ENCODE measurements at places on chromosomes 6 and 20.

DNA sequence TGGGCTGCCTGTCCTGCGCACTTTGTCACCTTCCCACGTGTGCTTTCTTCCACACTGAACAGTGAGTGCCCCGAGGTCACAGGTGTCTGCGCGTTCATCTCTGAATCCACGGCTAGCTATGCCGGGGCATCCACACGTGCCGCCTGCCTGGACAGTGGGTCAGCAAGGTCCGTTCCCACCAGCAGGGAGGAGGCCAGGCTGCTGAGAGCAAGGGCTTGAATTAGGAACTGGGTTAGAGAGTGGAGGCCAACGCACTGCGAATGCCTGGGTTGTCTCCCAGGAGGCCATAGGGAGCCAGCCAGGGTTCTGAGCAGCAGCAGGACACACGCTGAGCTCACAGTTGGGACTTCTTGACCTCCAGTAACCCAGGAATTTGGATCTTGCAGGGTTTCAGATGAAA, 248.1 kb downstream of the TAF4 start:
- no peak for DNase-seq

DNA sequence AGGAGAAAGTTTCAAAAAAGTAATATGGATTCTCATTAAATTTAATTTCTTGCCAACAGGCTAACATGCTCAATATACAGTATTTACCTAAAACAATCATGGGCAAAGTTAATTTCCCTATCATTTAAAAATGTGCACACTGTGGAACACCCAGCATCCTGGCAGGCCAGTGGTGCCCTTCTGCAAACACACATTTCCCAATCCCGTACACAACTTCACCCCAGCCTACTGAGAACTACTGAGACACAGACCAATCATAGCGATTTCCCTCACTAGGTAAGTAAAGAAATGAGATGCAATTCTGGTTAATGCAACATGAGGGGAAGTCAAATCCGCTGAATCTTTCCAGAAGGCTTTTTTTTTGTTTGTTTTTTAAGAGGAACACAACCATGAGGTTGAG, 7.6 kb downstream of the USP45 start:
- DNase-seq: no peak

GRCh38 chr6:116390581-116390980, 19.8 kb downstream of the DSE start:
- no peak for DNase-seq

- no peak for DNase-seq
These were observed 82.7 kb downstream of the FARS2 start for GRCh38 chr6:5343998-5344397.

DNA sequence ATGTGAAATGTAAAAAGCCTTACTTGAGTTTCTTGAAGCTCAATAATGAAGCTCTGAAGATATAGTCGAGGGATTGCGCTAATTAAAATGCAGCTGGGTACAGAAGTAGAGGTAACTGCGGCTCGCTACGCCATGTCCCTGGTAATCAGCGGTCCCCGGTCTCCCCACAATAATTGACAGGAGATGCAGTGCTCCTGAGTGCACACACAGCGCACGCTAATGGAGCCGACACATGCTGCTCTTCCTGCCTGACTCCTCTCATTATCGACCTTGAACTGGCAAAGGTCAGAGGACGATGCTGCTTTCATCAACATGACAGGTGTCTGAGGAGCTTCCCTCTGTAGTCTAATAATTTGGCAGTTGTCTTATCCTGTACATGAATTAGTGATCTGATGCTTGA, 365.9 kb downstream of the RNF144B start:
- DNase-seq: no peak
